ENCODE measurements at places on chromosomes 3 and 15.
A peak's percentile ranks its signal among the peaks of the same experiment; 100 is the strongest.

GRCh38 chr3:14324224-14324944 lies 78.0 kb upstream of the SLC6A6 start:
- DNase-seq, result no peak

DNA sequence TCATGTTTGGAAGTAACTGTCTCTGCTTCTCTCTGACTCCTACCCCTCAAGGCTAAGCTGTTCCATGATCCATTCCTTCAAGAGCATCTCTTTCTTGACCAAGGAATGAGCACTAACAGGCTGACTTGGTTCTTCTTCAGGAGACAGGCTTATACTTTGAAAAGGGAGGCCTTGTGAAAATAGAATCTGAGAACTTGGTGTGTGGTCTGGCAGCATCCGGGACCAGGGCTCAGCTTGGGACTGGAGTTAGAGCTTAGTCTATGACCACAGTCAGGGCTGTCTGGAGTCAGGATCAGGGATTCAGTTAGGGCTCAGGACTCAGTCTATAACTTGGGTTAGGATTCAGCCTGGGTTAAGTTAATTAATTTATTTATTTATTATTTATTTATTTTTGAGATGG lies 44.9 kb upstream of the SLC6A6 start:
- DNase-seq, result no peak

DNA sequence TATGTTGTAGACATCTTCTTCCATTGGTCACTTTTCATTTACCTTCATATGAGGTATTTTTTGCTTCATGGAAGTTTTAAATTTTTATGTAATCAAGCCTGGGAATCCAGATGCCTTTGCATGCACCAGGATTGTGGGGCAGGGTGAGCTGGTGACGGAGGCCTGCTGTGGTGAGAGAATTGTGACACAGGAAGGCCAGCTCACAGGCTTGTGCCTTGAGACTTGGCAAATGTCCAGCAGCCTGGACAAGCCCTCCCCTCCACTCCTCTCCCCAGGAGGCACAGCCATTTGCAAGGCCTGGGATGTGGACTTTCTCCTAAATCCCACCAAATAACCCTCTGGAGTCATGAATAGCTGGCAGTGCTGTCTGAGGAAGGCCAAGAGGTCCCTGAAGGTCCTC lies 67.4 kb downstream of the RHCG start:
- DNase-seq, result no peak

GRCh38 chr15:70608144-70608543 lies 155.2 kb downstream of the UACA start:
- peak; percentile 21 for DNase-seq

DNA sequence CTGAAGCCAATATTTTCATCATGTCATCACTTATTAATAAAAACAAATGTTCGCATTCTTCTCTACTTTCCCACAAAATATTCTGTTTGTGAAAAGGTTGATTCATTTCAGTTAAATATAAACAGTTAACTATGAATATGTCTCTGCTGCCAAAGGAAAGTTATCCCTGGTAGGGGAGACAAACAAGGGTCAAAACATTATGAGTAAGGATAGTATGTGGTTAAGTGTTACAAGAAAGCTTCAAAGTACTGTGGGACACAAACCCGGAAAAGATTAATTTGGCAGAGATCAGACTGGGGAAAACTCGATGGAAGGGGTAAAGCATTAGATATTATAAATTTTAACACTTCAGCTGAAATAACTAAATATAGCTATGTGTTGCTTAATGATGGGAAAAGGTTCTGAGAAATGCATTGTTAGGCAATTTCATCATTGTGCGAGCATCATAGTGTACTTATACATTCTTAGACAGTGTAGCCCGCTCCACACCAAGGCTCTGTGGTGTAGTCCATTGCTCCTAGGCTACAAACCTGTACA lies 436.5 kb upstream of the TBL1XR1 start:
- peak; percentile 66 for DNase-seq

GRCh38 chr3:20666091-20666490 lies 480.1 kb upstream of the SGO1 start:
- DNase-seq, result no peak

DNA sequence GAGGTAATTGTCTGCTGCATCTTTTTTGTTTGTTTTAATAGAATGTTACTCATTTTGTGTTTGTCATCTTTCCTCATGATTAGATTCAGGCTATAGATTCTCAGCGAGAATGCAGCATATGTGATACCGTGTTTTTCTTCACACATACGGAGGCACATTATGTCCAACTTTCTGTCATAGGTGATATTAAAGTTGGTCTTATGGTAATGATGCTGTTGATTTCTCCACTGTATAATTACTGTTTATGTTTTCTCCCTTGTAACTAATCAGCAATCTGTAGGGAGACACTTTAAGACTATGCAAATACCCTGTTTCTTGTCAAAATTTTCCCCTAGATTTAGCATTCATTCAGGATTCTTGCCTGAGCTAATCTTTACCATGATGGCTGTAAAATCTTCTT lies 87.6 kb downstream of the CLDN1 start:
- DNase-seq, result no peak

DNA sequence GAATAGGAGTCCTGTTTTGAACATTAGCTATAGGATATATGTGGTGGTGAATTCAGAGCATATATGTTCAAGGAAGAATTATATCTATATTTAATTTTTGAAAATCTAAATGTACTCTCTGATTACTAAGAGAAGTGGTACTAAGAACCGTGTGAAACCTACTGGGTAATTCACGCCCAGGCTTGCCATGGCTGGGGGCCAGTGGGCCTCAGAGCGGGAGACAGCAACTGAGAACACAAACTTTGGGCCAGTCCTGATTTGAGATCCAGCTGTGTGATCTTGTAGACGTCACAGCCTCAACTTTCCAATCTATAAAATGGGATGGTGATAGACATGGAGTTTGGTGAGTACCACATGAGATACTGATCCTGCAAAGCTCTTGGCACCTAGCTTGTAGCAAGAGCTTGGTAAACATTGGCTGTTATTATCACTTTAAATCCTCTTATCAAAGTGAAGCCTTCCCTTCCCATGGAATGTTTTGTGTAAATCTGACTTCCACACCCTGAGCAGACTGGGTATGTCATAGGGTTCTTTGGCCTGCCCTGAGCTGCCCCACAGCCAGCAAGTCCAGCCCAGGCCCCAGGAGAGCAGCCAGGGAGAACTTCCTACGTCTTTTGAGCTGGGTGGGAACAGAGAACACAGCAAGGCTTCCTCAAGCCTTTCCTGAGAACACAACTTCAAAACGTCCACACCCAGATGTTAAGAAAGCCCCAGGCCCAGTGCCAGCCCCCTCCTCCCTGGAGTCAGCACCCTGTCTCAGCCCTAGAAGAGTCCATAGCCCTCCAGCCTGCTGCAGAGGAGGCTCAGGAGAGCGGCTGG lies 8.2 kb upstream of the PAQR5 start:
- no peak for DNase-seq

DNA sequence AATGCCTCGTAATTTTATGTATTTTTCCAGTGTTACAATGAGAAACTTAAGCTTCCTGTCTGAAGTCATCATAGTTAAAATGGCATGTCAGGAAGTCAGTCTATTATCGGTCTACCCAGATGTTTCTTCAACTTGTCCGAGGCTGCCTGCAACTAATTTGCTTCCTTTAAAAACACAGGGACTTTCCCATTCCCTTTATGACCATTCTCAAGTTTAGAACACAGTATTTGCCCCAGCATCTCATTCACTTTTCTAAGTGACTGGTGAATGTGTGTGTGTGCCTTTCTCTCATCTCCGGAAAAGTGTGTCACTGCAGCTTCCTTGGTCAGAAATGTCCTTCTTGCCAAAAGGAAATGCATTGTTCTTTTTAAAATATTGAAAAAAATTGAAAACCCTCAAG lies 466.6 kb downstream of the RAP2B start:
- DNase-seq, result no peak

GRCh38 chr15:36469311-36469966 lies 110.0 kb upstream of the CDIN1 start:
- DNase-seq, result no peak

GRCh38 chr3:81735334-81735733 lies 26.1 kb downstream of the GBE1 start:
- no peak for DNase-seq

Data from fibroblast of the conjunctiva (primary cell).